ENCODE measurements at places on chromosomes 3 and 15.
A peak's percentile ranks its signal among the peaks of the same experiment; 100 is the strongest.

DNA sequence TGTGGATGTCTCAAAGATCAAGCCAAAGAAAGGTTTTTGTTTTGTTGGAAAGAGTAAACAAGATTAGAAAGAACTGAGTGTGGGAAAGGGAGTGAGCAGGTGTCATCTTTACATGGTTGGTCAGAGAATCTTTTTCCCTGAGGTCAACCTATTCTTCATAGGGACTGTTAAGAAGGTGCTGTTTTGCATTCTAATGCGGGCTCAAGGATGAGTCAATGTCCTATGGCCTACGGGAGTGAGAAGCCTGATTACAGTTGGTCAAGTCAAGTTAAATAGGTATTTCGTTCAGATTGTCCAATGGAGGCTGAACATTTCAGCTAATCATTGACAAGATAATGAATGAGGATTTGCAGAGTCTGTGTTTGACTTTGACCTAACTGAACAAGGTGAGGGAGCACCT is 491.2 kb upstream of the PDZRN3 start:
- DNase-seq, result no peak

DNA sequence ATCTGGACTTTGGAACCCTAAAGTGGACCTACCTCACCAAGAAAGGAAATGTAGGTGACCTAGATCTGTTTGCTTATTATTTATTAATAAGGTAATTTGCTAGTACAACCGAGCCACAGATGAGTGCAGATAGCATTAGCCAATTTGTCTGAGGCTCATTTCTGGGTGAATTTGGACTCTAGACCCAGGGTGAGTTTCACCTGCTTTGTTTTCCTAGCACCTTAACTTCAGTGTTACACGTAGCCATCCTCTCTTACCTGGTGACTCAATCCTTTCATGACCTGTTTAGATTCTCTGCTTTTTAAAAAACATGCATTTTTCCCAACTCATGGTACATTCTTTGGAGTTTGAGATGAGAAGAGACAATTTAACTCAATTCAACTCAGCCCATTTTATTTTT is 33.5 kb upstream of the KPNA4 start:
- DNase-seq, result no peak

GRCh38 chr15:64490598-64491259 is 30.4 kb downstream of the ZNF609 start:
- DNase-seq, result no peak

DNA sequence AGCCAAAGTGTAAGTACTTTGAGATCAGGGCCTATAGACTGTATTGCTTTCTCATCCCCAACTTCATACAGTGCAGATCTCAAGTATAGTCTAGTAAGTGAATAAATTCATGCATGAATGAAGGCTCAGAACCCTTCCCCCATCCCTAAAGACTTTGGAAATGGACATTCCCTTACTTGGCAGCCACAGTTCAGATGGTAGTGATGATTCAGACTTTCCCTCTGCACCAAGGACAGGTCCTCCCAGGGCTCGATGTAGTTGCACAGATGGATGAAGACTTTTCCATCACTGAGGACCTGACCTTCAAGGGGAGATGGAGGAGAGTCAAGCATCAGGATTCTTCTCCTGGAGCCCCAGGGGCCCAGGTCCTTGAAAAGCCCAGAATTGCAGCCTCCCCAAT is 4.6 kb downstream of the TIMP4 start:
- no peak for DNase-seq

DNA sequence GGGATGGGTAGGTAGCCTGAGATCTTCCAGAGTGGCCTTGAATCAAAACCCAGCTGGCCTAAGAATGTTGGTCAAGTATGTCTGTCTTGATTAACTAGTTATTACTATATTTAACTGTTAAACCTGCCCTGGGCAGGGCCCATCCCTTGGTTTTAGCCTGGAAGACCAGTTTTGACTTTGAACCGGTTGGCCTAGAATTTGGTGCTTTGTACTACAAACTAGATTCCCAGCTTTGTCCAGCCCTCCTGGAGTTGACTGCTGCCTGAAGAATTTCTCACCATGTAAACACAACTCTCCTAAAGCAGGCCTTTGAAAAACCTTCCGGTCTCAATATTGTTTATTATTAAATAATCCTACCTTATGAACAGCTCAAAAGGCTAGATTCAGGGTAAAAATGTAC is 16.0 kb downstream of the C15orf62 start:
- DNase-seq, result no peak

DNA sequence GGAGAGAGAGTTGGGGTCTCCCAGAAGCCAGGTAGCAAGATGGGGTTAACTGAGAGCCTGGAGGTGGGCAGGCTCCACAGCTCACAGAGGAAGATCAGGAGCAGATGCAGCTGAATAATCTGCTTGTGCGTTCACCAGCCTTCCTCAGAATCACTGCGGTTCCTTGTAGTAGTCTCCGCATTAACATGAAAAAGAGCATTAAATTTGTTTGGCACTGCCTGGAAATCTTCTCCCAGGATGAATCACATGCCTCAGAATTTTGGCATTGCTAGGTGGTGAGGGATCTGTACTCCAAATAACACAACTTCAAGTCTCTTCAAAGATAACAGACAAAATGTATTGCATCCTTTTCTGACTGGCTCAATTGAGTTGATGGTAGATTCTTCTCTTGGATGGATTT is 700.6 kb upstream of the ARRDC4 start:
- no peak for DNase-seq

DNA sequence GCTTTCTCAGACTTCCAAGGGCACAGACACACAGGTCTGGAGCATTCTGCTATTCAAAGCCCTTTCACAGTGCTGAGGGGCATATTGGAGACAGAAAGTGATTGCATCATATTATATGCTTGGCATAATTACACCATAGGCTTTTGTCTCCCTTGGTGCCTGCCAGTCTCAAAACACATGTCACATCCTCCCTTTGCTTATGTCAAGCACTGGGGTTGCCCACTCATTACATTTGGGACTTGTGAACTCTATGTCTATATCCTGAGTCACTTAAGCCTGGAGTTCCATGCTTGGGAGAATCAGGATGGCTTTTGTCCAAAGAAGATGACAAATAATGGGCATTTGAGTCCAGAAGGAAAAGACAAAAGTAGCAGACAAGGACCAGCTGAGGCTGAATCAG is 12.3 kb upstream of the PDZRN3 start:
- DNase-seq, result no peak

GRCh38 chr3:54153477-54153876 is 31.1 kb downstream of the CACNA2D3 start:
- DNase-seq, result no peak

DNA sequence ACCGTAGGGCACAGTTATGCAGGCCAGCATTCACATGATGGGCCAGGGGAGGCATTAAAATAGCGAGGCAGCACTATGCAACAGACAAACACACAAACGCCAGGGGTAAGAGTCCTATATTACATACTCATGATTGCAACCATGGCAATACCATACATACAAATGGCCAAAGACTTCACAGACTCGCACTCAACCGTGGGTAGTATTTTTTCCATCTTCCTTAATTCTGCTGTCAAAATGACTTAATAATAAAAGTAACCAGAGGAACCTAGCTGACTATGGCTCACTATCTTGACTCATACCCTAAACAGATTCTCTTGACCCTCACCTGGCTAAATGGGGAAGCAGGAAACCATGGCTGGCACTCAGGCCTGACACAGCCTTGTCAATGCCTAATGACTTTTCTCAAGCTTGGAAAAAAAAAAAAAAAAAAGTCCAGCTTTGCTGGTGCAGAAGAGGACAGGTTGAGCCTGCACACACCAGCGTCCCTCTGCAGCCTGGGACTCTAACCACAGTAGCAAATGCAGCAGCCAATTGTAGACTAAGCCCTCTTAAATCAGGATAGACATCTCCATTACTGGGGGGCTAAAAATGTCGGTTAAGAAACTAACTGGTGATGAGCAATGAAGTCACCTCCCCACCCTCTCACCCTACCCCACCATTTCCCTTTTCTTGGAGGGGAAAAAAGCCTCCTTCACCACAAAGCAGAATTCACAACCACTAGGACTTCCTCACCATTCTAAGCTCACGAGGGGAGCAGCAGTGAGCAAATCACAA is 23.1 kb downstream of the CCDC12 start:
- DNase-seq, result no peak

DNA sequence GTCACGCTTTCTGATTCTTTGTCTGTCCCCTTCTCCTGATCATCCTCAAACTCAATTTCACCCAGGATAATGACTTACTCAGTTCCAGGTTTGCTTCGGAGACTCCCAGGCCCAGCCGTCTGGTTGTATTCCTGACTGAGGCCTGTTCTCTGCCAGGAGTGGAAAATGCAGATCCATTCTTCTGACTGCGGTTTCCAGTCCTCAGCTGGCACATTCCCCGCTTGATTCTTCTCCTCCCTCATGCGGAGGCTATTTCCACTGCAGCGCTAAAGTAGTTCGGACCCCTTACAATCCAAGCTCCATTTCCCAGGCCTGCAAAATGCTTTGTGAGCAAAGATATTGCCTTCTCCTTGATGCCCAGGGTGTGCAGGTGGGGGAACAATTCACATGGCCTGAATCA is 47.2 kb upstream of the GALNT15 start:
- DNase-seq, result no peak

DNA sequence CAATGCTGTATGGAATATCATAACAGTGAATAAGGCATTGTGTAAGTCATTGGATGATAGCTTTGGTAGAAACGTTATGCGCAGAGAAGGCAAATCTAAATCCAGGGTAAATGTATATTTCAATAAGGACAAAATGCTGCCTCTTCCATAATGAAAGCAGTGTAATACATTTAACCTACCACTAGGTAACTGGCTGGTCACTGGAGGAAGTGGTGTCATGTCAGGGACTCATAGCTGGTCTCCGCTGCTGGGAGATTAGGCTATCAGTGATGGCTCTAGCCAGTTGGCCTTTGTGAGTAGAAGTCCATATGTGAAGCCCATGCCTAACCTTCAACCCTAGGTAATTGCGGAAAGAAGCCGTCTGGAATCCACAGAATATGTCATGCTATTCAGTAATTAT is 140.9 kb downstream of the NLGN1 start:
- no peak for DNase-seq

DNA sequence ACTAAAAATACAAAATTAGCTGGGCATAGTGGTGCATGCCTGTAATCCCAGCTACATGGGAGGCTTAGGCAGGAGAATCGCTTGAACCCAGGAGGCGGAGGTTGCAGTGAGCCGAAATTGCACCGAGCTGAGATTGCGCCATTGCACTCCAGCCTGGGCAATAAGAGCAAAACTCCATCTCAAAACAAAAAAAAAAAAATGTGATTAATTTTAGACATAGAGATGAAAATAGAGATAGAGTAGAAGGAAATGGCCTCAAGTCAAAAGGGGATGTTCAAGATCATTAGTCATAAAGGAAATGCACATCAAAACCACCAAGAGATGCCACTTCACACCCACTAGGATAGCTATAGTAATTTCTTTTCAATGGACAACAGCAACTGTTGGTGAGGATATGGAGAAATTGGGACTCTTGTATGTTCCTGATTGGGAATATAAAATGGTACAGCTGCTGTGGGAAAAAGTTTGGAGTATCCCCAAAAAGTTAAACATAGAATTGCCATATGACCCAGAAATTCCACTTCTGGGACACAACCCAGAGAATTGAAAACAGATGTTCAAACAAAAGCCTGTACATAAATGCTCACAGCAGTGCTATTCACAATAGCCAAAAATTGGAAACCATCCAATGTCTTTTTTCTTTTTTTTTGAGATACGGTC is 55.4 kb downstream of the ABHD2 start:
- no peak for DNase-seq

DNA sequence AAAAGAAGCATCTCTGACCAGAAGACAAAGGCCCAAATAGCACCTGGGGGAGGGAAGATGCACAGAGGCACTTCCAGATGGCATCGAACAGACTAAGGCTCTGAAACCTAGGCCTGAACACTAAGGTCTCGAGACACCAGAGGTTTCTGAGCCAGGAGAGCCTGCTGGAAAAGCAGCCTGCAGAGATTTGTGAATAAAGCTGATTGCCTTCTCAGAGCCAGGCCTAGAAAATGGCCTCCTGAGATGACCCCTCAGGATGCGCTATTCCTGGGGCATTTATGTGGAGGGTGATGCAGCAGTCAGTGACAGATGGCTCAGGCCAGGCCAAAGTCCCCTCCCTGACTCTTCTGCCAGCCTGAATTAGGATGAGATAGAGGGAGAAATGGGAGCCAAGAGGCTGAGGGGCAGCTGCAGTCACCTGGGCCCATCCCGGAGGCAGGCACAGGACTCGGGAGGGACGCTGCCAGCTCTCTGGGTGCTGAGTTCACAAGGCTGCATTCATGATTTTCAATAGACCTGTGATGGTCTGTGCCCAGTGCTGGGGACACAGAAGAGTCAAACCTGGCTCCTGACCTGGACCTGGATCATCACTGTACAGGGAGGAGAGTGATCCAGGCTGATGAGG is 6.9 kb downstream of the PRSS50 start:
- peak; percentile 6 for DNase-seq

DNA sequence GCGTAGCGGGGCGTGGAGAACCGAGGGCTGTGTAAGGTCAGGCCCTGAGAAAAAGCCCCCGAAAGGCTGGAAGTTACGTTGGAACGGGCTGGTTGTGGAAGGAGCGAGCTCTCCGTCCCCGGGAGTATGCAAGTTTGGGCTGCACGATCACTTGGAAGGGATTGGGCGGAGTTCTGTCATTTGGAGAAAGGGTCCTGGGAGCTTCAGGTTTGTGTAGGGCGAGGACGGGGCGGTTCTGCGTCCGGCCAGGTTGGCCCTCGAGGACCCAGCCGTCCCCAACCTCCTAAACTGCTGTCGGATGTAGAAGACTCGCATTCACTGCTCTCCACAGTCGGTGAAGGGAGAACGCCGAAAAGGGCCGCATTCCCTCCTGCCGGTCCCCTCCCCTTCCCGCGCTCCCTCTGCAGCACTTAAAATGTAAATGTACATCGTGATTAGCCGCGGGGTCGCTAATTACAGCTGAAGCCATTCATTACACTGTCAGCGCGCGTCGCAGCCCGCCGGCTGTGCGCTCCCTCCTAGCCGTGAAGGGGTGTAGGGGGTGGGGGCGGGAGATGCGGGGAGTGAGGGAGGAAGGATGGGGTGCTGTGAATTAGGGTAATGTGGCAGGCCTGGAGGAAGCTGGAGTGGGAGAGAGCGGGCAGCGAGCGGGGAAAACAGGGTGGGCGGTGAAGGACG is 2.5 kb upstream of the RPP25 start:
- no peak for DNase-seq

- DNase-seq, result no peak
Measured at GRCh38 chr3:110261141-110261540, 810.5 kb upstream of the NECTIN3 start.

DNA sequence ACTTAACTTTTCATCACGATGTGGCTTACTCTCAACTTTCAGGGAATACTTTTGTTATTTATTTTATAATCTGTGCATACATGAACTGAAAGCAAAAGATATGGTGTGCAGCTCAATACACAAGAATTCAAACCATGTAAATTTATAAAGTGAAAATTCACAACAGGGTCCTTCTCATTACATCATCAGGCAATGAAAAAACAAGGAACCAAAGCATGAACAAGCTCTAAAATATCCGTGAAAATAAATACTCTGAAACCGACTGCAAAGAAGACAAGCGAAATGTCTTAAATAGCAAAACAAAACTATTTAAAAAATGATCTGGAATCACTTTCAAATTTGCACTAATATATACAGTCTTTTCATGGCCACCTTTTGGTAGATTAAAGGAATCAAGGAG is 28.9 kb downstream of the GNB5 start:
- DNase-seq, result no peak

Data from activated naive CD4-positive, alpha-beta T cell treated with anti-CD3 and anti-CD28 coated beads, Interleukin-2, amount 10 ng/mL, durations not matched to agents 7 days and 5 days (primary cell).